ENCODE measurements at places on chromosomes 5 and 9.

DNA sequence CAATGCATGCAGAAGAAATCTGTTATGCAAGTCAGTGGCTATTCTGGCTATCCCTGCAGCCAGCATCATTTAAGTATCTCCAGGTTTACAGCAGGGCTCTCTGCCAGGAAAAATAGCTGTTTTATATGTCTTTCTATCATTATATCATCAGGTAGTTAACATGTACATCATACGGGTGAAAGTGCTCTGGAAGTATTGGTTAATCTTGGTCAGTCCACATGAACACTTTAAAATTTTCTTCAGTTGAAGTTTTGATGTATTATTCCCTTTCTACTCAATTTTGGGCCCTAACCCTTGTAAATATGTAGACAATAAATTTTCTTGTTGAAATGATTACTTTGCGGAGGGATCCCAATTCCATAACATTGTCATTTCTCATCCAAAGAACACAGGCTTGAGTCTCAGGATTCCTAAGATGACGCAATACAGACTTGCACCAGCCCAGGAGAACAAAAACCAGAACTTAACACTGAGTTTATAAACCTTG, 67.5 kb downstream of the SEMA6A start:
- DNase-seq = no peak

GRCh38 chr5:565782-566440, 41.7 kb upstream of the SLC9A3 start:
- DNase-seq = no peak

DNA sequence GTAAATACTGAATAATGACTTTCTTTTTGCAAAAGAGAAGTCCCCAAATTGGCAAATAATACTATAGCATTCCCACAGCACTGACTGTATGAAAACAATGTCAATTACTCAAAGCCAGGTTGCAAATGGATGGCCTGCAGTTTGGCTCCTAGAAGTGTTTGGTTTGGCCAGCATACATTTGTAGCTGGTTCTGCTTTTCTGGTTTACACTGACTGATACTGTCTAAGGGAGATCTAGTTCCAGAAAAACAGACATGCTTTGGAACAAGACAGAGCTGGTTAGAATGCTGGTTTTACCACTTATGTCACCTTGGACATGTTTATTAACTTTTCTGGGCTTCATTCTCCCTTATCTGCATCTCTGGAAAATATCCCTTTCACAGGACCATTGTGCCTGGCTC, 81.5 kb upstream of the TRPM3 start:
- no peak for DNase-seq

DNA sequence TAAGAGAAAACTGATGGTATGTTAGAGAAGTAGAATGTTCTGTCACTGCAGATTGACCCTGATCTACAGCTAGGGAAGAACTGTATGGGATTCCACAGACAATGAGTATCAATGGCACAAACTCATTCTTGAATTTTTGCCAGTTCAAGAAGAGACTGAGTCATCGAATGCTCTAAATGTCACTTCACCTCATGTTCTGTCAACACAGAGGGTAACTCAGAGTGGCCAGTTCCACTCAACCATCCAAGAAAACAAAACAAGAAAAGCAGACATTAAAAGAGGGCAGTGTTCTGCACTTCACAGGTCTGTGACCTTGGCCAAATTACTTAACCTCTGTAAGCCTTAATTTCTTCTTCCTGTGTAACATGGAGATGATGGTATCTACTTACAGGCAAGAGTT, 132.2 kb upstream of the HMHB1 start:
- DNase-seq = peak; percentile 27

GRCh38 chr5:171999877-172000276, 6.6 kb downstream of the FBXW11 start:
- no peak for DNase-seq

DNA sequence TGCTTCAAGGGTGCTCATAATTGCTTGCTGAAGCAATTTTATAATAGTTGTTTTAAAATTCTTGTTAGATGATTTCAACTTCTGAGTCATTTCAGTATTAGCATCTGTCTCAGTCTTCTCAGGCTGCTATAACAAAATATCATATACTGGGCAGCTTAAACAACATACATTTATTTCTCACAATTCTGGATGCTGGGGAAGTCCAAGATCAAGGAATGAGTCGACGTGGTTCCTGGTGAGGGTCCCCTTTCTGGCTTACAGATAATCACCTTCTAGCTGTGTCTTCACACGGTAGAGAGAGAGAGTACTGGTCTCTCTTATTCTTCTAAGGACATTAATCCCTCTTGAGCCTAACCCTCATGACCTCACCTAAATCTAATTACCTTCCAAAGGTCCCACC, 160.4 kb downstream of the SIL1 start:
- no peak for DNase-seq

GRCh38 chr5:41841325-41841724, 28.9 kb downstream of the OXCT1 start:
- no peak for DNase-seq

GRCh38 chr5:172436078-172436878, 18.0 kb downstream of the SH3PXD2B start:
- no peak for DNase-seq

DNA sequence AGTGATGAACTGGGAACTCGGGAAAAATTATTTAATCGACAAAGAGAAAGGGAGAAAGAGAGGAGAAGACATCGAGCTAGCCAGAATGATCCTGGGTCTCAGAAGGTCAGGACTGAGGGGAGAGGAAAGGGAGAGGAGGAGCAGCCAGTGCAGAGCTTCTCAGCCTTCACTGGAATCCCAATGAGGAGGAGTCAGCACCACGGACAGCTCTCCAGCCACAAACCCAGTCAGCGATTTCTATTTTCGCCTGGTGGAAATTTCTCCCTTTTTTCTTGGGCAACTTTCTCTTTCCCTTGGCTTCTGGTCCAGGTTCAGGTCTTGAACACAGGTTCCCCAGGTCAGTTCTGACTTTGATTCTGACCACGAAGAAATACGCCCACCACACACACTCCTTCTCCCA, 1.6 kb upstream of the BRINP1 start:
- DNase-seq = no peak

- no peak for DNase-seq
Measured at GRCh38 chr9:127779136-127779981, 893 bp upstream of the SH2D3C start.

- no peak for DNase-seq
Measured at GRCh38 chr9:104993291-104993963, 65.5 kb upstream of the ABCA1 start.

- no peak for DNase-seq
Measured at GRCh38 chr5:73686912-73687311, 60.9 kb downstream of the ARHGEF28 start.

- DNase-seq = no peak
Measured at GRCh38 chr9:14868418-14868771, 41.8 kb downstream of the FREM1 start.

DNA sequence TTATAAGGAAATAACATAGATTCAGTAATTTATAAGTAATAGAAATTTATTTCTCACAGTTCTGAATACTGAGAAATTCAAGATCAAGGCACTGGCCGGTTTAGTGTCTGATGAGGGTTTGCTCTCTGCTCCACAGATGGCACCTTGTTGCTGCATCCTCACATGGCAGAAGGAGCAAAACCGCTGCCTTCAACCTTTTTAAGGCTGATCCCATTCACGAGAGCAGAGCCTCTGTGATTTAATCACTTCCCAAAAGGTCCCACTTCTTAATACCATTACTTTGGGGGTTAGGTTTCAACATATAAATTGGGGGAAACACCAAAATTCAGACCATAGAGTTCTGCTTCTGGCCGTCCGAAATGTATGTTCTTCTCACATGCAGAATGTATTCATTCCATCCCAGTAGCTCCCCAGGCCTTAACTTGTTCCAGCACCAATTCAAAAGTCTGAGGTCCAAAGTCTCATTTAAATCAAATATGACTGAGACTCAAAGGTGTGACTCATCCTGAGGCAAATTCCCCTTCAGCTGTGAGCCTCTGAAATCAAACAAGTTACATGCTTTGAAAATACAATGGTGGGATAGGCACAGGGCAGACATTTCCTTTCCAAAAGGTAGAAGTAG, 30.6 kb downstream of the BAAT start:
- no peak for DNase-seq

- no peak for DNase-seq
Measured at GRCh38 chr5:155309021-155309746, 295.6 kb downstream of the KIF4B start.

DNA sequence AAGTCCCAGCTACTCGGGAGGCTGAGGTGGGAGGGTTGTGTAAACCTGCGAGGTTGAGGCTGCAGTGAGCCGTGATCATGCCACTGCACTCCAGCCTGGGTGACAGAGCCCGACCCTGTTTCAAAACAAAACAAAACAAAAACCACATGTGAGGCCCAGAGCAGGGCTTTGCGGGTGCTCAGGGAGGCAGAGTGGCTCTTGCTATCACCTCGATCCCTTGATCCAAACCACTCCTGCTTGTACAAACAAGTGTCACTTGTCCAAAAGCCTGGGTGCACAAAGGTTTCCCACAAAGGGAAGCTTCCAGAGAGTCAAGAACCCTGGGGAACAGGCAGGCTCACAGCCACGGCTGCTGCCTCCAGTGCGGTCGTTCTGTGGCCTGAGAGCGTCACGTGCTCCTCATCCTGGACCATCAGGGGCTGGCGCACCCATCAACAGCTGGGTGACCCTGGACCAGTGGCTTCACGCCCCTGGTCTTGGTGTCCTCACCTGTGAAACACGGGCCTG, 162.7 kb downstream of the C9orf50 start:
- DNase-seq = peak; percentile 18

DNA sequence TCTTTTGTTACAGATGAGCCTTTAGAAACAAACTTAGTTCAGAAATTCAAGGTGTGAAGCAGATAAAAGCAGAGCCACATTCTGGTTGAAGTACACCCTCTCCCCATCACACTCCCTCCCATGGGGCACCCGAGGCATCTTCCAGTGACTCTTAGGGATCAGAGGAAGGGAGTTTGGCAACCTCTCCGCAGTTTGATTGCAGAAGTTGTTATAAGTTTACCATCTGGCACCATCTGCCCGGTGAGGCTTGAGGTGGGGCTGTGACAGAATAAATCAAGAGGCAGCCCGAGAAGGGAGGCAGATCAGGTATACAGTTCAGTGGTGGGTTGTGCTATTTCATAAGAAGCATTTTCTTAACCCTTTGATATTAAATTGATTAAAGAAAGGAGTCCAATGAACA, 458.6 kb upstream of the CLINT1 start:
- DNase-seq = no peak

DNA sequence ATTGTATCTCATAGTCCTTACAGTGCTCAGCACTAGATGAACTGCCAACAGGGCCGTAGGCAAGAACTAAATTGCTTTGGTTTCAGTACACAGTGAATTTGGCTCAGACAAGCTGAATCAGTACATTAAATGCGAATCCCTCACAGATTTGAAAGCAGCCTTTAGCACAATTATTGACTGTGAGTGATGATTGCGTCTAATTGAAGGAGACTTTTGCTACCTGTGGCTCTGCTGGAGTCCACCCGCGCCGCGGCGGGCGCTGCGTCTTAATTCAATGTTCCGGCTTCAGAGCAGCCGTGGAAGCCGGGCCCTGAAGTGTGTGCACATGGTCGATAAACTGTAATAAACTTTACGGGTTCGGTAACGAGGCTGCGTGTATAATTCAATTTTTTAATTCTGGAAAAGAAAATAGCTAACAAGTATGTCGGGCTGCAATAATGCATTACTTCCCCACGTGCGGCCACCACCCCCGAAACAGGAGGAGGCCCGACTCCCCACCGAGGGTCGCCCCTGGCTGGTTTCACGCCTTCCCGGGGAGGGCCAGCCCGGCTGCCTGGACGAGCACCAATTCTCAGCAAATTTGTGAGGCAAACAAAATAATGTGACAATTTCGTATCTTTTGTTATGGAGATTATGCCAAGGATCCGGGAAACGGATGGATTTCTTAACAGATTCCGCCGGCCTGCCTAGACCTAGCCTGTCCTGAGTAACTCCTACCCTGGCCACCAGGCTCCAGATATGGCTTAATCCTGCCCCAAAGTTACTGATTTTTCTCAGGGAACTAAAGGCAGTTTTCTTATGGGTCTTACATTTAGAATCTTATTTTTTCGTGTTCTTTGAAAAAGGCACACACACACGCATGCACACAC, 269.4 kb upstream of the IRX1 start:
- no peak for DNase-seq

- DNase-seq = no peak
Measured at GRCh38 chr9:125493881-125494652, 212.9 kb downstream of the MAPKAP1 start.

DNA sequence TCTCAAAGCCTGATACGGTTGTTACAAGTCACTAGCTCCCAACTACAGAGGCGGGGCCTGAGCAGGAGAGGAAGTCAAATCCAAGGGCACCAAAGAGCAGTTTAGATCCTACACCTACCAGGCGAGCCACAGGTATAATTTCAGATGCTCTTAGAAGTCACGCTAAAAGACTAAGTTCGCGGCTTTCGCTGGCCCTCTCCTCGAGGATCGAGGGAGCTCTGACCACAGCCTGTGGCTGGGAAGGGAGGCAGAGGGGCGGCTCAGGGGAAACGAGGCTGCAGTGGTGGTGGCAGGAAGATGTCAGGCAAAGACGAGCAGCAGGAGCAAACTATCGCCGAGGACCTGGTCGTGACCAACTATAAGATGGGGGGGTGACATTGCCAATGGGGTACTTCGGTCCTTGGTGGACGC, 48.6 kb downstream of the SEMA4D start:
- DNase-seq = no peak

GRCh38 chr5:13464532-13465193, 479.8 kb downstream of the DNAH5 start:
- DNase-seq = no peak

DNA sequence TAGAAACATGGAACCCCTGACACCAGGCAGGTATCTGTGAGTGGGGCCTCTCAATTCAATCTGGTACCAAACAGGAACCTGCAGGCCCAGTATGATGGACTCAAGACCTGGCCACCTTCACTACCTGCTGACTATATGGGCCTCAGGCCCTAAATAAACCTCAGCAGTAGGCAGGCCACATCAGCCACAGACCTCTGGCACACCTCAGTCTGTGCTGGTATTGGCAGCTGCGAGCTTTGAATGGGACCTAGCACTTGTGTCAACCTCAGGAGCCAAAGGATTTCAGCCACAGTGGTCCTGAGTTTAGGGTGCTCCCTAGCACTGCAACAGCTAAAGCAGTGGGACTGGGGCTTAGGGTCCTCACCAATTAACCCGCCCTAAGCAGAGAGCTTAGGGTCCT, 325.5 kb downstream of the ZNF608 start:
- no peak for DNase-seq

DNA sequence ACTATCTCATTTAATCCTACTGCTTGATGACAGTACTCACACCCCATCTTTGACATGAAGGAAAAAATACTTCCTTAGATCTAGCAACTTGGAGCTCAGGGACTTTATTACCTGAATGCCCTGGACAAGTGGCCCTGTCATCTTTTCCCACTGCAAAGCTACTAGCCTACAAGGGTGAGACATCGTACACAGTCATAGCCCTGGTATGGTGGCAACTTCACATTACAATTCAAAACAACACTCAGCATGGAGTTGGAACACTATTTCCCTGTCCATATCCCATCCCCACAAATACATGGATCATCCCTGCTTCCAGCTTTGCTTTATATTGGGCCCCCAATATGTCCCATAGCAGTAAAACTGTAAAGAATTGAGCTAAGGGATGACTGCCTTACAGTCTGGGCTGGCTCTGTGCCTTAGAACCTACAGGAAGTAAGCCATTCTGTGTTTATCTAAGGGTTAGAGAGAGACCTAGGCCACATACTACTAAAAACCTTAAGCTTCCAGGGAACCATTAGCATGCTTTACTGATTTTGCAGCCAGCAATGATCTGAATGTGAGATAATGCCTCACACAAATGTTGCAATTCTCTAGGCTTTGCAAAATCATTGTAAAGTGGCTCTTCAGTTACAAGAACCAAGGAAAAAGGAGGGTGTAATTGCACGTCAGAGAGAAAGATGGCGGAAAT, 55.9 kb downstream of the OTULIN start:
- no peak for DNase-seq
